Stimulated activated CD4-positive, alpha-beta T cell treated with anti-CD3 and anti-CD28 coated beads, Interleukin-1b, Interleukin-23, amount 100 ng/mL, for 4 hours (primary cell): ENCODE measurements at places on chromosomes 1 and 21.

DNA sequence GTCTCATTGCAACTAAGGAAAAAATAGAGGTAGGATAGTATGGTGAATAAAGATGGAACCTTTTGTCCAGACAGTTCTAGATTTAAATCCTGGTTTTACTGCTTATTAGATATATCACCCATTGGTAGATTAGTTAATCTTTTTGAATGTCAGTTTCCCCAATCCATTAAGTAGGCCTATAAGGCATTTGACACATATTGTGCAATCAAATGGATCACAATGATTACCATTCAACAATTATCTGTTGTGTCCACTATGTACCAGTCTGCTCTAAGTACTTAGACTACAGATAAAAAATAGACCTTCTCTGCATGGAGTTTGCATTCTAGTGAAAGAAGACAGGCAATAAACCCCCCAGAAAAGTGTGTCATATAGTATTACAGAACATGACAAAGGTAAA is 6.0 kb upstream of the PALMD start:
- DNase-seq, result no peak

DNA sequence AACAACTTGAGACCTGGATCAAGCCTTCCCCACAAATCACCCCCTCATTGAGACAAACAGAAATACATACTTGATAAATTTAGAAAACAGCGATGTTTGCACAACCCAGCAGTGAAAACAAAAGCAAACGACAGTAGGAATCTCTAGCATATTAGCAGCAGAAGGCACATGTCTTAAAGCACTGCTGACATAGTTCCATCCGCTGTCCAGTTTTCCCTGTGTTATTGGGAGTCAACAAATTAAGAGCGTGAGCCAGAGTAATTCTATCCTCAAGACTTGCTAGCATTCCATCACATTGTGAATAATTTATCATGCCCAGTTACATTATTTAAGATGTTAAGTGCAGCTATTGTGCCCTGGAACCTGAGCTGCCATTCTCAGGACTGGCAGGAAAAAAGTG is 55.3 kb downstream of the IGSF5 start:
- DNase-seq, result no peak

GRCh38 chr1:30475201-30475600 is 248.2 kb downstream of the MATN1 start:
- DNase-seq, result no peak

- no peak for DNase-seq
Measured at GRCh38 chr1:243477731-243478290, 222.0 kb downstream of the SDCCAG8 start.

- DNase-seq, result no peak
Measured at GRCh38 chr1:219806020-219806419, 122.3 kb downstream of the SLC30A10 start.

DNA sequence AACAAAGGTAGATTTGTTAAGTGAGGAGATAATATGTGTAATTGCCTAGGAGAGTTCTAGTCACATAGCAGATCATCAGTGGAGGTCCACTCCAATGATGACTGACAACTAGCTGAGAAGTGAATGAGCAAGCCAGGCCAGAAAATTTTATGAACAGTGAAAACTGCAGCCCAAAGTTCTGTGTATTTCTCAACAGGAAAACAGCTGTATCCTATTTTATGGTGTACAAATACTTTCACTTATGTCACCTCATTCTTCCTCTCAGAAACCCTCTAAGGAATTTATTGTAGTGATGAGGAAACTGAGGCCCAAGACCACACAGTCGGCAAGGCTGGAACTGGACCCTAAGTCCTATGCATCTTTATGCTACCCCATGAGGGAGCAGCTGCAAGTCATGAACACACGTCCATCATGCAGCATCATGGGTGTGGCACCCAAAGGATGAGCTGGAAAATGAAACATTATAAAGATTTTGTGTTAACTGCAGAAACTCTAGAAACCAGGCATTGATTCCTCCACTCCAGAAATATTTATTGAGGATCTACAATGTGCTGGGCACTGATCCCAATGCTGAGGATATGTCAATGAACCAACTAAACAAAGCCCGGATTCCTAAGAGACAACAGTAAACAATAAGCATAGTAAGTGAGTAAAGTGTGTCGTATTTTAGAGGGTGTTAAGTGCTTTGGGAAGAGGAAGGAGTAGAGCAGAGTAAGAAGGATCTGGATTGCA is 99.5 kb upstream of the DUSP10 start:
- no peak for DNase-seq
